Spinal cord (tissue), 10 donors: ENCODE measurements at places on chromosomes 1 and 21. TPM values are rescaled to one million over a fixed set of nuclear protein-coding genes. Genes with fewer than 3 reads are reported as not detected.

The NCF2 gene
- 16.8 TPM for total RNA-seq

The OR2T35 gene
- total RNA-seq = not detected

The DYNLT5 gene
- 25.4 TPM for total RNA-seq

The ADORA1 gene
- 3.1 TPM for total RNA-seq

The RXFP4 gene
- not detected for total RNA-seq

The EPHB2 gene
- total RNA-seq = 23.5 TPM

The GJA9 gene
- not detected for total RNA-seq

The UTS2 gene
- total RNA-seq = 11.0 TPM

The VHLL gene
- not detected for total RNA-seq

The PFKL gene
- total RNA-seq = 107 TPM

The CFAP45 gene
- total RNA-seq = 1.3 TPM

The MROH7 gene
- 10.1 TPM for total RNA-seq

The CD1B gene
- not detected for total RNA-seq

The LRRN2 gene
- total RNA-seq = 13.3 TPM

The UMODL1 gene
- total RNA-seq = not detected

The MAP1LC3C gene
- 3.7 TPM for total RNA-seq

The HNRNPCL2 gene
- not detected for total RNA-seq

The NBPF10 gene
- 2.4 TPM for total RNA-seq

The MAPKAPK2 gene
- total RNA-seq = 33.2 TPM

The TMEM269 gene
- 0.11 TPM for total RNA-seq

The SPRR3 gene
- not detected for total RNA-seq

The IVL gene
- total RNA-seq = not detected

The EPS8L3 gene
- not detected for total RNA-seq

The OR2T33 gene
- total RNA-seq = not detected

The PLEKHN1 gene
- total RNA-seq = not detected

The SYT14 gene
- 8.5 TPM for total RNA-seq
